ENCODE measurements at places on chromosomes 1 and 21.

- DNase-seq = no peak
Measured at GRCh38 chr1:38488162-38488898, 371.2 kb downstream of the RRAGC start.

- no peak for DNase-seq
Measured at GRCh38 chr1:72285074-72285425, 2.7 kb upstream of the NEGR1 start.

DNA sequence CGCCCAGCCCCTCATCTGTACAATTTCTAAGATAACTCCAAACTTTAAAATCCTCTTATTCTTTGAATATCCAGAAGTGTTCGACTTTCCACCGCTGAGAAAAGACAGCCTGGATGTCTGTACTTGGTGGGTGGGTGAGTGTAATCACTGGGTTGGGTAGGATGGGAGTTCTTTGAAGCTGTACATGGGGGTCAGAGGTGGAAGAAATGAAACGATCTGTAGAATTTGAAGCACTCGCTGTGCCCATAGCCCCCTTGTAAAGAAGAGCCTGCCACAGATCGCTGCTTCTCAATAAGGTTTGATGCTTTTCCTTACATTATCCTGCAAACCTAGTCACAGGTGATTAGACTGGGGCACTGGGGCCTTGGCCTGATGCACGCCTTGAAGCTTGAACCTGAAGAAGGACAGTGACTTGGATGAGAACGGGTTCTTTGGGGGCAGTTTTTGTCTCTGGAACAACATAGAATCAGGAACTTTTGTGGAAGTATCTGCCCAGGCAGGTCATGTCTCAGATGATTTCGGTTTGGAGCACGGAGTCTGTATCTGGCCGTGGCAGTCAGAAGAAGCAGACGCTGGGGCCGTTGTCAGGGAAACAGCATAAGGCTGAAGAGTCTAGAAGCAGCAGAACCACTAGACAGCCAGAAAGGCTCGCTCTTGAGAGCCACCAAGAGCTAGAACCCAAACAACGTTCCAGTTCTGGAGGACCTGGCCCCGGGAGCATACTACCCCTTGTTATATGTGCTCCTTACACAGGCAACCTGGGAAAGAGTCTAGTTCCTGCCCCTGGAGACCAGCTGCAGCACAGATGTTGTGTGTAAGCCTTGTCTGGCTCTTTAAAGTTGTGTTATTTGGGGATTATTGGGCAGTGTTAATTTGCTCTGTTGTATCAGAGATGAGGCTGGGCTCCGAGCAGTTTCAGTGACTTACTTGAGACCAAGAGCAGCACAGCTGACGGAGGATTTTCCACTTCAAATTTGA lies 45.1 kb upstream of the SCCPDH start:
- DNase-seq = no peak

- no peak for DNase-seq
Measured at GRCh38 chr1:12251442-12251841, 21.6 kb downstream of the VPS13D start.

GRCh38 chr1:217718873-217719272 lies 87.7 kb downstream of the SPATA17 start:
- no peak for DNase-seq

- no peak for DNase-seq
Measured at GRCh38 chr1:225816643-225817538, 7.0 kb downstream of the EPHX1 start.

DNA sequence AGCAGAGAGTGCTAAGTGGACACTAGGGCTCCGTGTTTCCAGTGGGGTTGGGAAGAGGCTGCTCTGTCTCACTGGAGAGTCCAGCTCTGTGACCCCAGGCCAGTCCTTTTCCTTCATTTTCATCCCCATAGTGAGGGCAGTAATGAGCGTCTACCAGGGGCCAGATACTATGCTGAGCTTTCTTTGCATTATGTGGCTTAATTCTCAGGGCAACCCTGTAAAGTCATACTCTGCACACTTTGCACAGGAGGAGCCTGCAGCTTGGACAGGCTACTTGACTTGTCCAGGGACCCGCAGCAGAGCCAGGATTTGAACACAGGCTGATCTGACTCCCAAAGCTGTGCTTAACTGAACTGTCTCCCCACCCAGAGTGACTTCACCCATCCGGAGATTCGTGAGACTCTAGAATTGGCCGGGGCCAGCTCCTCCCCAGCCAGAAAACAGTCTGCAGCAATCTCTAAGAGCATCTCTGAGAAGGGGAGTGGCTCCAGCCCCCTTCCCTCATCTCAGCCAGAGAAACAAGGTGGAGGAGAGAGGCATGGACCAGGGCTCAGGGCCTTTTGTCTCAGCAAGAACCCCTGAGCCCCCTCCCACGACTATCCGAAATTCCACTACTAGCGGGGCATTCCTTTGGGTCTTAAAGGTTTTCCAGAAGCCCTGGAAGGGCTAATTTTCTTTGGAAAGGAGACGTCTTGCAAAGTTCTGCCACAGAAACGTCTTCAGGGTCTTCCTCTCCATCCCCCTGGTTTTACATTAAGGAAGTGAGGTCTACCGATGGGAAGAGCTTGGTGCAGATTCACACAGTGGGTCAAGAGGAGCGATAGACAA lies 866 bp upstream of the FNDC5 start:
- no peak for DNase-seq

- no peak for DNase-seq
Measured at GRCh38 chr1:2312160-2312514, 79.2 kb downstream of the MORN1 start.

DNA sequence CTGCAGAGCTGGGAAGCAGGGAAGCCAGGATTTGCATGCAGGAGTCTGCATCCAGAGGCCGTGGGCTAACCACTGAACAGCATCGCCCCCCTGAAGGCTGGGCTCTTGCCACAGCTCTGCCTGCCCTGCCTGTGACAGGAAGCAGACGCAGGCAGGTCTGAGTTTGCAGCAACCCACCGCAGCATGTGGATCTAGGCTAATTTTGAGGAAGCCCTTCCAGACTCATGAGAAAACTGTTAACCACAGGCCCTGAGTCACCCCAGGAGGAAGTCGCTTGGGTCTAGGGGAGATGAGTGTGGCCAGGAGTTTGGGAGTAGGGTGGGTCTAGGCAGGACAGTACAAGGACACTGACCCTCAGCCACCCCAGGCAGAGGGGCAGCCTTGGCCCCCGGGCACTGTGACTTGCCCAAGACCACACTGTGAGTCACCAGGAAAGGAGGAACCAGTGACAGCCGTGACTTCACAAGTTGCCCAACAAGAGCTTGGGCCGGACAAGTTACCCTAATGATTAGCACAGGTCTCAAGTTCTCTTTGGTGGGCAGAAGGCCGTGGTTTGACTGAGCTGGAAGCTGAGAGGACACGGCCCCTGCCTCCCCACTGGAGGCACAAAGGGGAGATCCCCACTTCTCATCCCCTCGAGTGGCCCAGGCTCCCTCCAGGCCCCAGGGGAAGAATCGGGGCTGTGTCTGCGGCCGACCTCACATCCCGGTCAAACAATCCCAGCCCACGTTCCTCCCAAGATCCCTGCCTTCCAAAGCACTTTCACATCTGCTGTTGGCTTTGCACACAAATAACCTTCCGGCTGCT lies 826 bp downstream of the LAPTM5 start:
- DNase-seq = peak; percentile 76

GRCh38 chr1:57623039-57623790 lies 199.4 kb upstream of the DAB1 start:
- DNase-seq = no peak

- DNase-seq = no peak
Measured at GRCh38 chr1:20381045-20381641, 90.5 kb downstream of the VWA5B1 start.

DNA sequence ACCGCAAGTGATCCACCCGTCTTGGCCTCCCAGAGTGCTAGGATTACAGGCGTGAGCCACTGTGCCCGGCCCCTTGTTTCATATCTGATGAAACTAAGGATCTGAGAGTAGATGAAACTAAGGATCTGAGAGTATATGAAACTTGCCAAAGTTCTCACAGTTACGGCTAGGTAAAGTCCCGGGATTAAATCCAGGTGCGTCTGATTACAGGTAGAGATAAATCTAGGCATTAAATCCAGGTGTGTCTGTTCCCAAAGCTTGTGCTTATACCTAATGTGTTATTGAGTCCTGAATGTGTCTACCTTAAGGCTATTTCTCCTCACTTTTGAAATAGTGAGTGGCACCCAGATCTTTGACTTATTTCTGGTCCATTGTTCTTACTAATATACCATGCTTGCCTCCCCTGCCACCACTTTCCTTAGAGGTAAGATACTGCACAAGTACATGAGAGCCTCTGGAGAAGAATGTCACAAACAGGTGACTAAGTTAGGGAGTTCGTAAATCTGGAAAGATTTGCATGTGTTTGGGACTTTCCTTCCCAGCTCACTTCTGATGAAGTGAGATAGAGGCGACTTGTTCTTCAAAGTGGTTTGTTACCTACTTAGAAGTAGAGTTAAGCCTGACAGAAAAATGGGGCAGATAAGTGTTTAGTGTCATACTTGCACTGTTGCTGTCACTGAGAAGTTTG lies 66.5 kb downstream of the AK4 start:
- DNase-seq = no peak

- no peak for DNase-seq
Measured at GRCh38 chr1:67738401-67738800, 53.4 kb downstream of the GADD45A start.

GRCh38 chr21:44499631-44500030 lies 40.4 kb downstream of the KRTAP10-1 start:
- DNase-seq = no peak

- DNase-seq = no peak
Measured at GRCh38 chr1:34266127-34266951, 89.6 kb downstream of the C1orf94 start.

DNA sequence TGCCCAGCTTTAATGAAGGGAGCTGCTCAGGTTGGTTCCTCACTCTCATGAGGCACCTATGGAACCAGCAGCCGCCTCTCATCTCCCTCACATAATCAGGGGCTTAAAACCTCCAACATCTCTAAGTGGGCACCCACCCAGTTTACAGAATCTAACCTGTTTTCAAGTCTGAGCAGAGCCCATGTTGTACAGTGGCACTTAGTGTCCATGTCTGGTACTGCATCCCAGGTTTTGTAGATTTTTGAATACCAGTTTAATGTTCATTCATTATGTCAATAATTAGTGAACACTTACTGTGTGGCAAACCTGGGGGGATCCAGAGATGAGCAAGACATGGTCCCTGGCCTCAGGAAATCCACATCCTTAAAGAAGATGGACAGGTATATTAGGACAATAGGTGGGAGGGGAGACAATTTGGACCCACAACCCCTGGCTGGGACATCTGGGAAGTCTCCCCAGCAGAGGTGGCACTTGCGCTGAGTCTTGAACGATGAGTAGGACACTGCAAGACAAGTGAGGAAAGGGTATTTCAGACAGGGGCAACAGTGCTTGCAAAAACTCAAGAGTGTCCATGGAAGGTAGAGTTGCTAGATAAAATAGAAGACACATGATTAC lies 83.3 kb downstream of the LACTBL1 start:
- no peak for DNase-seq

GRCh38 chr1:181175356-181175910 lies 86.9 kb downstream of the IER5 start:
- no peak for DNase-seq

DNA sequence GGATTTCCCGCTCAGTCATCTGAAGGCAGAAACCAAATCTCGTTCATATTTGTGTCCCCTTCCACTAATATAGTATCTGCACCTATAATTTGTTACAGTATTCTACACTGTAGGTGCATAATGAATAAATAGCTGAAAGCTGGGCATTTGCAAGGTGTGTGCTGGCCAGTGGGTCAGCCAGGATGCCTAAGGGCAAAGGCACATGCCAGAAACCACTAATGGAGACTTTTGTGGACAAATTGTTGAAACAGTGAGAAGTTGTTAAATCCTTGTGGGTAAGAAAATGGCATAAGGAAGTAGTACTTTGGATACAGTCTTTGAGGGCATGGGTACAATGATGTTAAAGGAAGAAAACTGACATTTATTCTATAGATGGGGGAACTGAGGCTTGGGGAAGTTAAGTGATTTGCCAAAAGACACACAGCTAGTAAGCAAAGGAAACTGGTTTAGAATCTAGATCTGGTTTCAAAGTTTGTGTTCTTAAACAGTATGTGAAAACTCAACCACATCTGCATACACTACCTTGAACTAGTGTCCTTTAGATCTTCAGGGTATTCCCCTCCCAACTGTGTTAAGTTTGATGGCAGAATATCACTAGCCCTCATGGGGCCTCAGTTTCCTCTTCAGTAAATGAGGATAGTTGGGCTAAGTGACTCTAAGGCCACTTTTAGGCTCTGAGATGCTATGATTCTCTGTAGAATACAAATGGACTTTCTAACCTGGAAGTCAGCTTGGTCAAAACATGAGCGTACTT lies 26.5 kb upstream of the LRRC8C start:
- DNase-seq = no peak

DNA sequence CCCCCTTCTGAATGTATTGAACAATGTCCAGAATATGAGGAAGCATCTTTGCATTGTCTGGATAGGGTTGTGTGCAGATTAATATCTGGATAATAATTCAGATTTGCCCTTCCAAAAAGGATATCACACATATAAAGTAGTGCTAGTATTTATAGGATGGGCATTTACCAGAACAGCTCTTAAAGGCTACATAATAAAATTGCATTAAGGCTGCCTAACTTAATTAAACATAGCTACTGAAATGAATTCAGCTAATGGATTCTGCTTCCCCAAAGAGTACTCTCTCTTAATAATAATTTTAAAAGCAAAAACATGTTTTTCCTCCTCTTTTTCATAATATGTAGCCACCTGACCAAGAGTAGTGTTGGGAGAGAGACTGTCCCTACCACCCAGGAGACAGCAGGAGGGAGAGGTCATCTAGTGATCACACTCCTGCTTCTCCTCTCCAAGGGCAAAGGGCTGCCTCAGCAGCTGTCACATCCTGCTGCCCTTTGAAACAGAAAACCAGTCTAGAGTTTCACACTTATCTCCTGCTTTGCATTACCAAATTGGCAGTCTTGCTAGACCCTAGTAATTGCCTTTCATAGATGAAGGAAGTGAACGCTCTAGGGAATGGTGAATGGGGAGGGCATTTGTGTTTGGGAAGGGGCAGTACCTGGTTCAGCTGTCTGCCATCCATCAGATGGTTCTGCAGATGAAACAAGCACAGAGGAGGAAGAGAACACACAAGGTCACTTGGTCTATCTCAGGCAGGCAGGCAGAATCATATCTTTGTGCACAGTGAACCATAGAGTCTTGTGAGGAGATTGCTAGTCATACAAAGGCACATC lies 29.3 kb upstream of the DDAH1 start:
- DNase-seq = no peak

DNA sequence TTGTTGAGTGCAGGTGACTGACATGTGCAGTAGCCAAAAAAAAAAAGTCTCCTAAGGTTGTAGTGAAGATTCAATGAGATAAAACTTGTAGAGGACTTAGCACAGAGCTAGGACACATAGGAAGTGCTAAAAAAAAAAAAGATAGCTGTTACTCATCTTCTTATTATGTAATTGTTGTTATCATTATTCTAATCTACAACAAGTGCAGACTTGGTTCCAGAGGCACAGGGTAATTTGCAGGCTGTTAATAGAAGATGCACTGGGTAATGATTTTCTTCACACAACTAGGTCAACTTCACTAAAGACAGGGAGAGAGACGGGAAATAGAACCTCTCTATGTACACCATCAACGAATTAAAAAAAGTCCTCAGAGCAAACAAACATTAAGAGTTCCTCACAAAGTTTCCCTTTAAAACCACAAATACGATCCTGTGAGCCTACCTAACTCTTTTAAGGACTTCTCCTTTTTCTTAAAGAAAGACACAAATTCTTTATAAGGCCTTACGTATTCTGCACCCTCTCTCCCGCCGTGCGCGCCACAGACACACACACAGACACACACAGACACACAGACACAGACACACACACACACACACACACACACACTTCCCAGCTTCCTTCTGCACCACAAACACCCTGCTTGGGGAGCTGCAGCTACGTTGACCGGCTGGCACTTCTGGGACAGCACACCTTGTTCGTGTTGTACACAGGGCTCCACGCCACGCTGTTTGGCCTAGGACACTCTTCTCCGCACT lies 49.8 kb upstream of the GADD45A start:
- no peak for DNase-seq

Measured in SW 1271 (cell line).